Heart left ventricle (tissue), 16 donors: ENCODE measurements at places on chromosomes 16 and 17. TPM values are rescaled to one million over a fixed set of nuclear protein-coding genes. Genes with fewer than 3 reads are reported as not detected.

The KRT25 gene
- not detected for polyA plus RNA-seq

The NLRC3 gene
- polyA plus RNA-seq = 0.44 TPM

The ZNF200 gene
- 2.7 TPM for polyA plus RNA-seq

DNA sequence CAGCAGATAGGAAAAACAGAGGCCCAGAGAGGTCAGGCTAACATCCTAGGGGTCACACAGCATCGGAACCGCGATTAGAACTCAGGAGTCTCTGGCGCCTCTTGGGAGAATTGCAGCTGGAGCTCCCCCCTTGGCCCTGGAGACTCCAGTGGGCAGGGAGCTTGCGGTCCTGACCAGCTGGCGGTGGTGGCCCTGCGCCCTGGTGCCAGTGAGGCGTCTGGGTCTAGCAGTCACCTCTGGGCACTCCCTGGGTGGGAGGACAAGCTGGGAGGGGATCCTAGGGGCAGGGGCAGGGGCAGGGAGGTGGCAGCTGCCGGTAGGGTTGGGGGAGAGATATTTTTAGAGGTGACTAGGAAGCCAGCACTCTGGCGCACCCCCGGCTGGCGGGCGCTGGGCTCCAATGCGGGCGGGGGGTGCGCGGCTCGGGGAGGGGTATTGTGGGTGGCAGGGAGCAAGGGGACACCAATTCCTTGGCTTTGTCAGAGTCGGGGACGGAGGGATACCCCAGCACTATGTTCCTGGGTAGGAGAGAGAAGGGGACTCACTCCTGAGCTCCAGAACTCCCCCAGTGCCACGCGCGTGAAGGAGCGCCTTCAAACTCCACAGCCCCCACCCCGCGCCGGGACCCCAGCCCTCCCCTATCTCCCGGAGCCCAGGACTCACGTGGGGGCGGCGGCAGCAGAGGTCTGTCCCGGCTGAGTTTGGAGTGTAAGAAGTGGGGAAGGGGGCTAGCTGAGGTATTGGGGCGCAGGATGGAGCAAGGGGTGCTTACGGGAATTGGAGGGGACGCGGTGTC lies 584 bp downstream of the PHOSPHO1 start:
- no peak for DNase-seq

The KRT9 gene
- polyA plus RNA-seq = not detected

DNA sequence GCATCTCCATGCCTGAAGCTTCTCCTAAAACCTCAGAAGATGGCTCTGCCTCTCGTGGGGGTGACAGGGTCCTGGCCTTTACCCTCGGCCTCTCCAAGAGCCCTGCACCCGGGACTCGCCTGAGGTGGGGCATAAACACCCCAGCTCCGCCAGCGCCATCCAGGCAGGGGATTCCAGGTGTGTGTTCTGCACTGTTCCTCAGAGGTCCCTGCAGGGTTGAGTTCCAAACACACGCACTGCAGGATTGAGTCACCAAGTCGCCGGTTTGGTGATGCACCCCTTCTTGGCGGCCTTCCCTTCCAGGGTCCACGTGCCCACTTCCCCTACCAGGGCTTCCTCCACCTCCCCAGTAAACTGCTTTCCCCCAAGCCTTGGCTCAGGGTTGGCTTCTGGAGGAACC lies 40.0 kb upstream of the RBFOX3 start:
- no peak for DNase-seq

- no peak for DNase-seq
These were observed 424.7 kb downstream of the CDH13 start for GRCh38 chr16:83051451-83051850.
